Neural cell (in vitro differentiated cells): ENCODE measurements at places on chromosomes 5 and 9. TPM values are rescaled to one million over a fixed set of nuclear protein-coding genes. Genes with fewer than 3 reads are reported as not detected.

SLCO6A1 gene
- polyA plus RNA-seq, result not detected in 2 replicates

APBA1 gene
- 10.9 and 13.4 TPM in 2 replicates for polyA plus RNA-seq

ANKRD18B gene
- 2.2 TPM in 1 of 2 replicates, not detected in the other for polyA plus RNA-seq

PFN3 gene
- not detected in 2 replicates for polyA plus RNA-seq

C5orf15 gene
- polyA plus RNA-seq, result 65.1 and 72.3 TPM in 2 replicates
